Dermis microvascular lymphatic vessel endothelial cell (primary cell): ENCODE measurements at places on chromosomes 5 and 9. TPM values are rescaled to one million over a fixed set of nuclear protein-coding genes. Genes with fewer than 3 reads are reported as not detected.

The TMEM174 gene
- not detected in 2 replicates for total RNA-seq

The MARCHF11 gene
- total RNA-seq, result not detected in 2 replicates

The ENTREP1 gene
- total RNA-seq, result 4.6 and 11.5 TPM in 2 replicates

The PTPN3 gene
- total RNA-seq, result 2.1 and 5.3 TPM in 2 replicates

The KCNMB1 gene
- under 0.01 TPM in 1 of 2 replicates, not detected in the other for total RNA-seq

The OBP2B gene
- not detected in 2 replicates for total RNA-seq

The KCNN2 gene
- total RNA-seq, result 1.8 and 3.4 TPM in 2 replicates

The KIF4B gene
- 0.26 and 0.63 TPM in 2 replicates for total RNA-seq
